ENCODE measurements at places on chromosomes 11 and 22. TPM values are rescaled to one million over a fixed set of nuclear protein-coding genes. Genes with fewer than 3 reads are reported as not detected.
A peak's percentile ranks its signal among the peaks of the same experiment; 100 is the strongest.

DNA sequence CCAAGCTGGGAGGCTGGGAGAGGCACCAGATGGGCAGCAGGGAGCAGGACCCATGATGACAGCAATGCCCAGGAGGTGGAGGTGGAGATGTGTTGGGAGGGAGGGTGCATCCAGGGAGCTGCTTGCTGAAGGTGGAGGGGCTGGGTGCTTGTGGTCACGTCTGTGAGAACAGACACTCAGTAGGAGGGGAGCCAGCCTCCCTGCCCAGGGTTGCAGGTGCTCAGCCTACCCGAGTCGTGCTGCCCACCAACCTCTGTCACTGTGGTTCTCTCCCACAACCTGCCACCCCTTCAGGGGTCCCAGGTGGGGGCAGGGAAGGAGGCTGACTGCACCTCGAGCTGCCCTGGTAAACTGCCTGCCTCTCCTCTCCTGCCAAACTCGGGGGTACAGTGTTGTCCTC is 5.5 kb downstream of the PRDX5 start:
- no peak overlapping the region for H3K4me3 ChIP-seq
- H3K36me3 ChIP-seq = no peaks in the 10 kb centered on the region
- no peak for DNase-seq
- no peaks in the 10 kb centered on the region for H3K27me3 ChIP-seq
- H3K4me1 ChIP-seq = peaks cover 7% of the 10 kb centered on the region

GRCh38 chr11:123511037-123511870 is 81.2 kb downstream of the GRAMD1B start:
- peak; percentile 77 for DNase-seq
- no peaks in the 10 kb centered on the region for H3K27me3 ChIP-seq
- no peaks in the 10 kb centered on the region for H3K4me1 ChIP-seq
- H3K4me3 ChIP-seq = no peak overlapping the region
- no peaks in the 10 kb centered on the region for H3K36me3 ChIP-seq

DNA sequence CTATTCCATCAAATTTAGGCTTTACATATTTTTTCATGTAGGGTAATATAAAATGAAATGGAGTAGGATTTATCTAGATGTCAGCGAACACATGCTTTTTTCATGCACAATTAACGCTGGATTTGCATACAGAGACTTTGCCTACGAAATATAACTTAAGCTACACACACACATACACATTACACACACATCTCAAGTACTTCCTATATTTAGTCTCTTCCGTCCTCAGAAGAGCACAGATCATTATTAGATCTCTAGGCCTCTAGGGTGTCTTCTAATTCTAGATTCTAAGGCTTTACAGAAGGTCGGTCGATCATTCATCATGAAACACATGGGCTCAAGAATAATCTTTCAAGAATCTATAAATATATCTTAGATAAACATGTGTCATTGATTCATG is 3.8 kb upstream of the MS4A13 start:
- H3K27ac ChIP-seq = no peak overlapping the region
- no peaks in the 10 kb centered on the region for H3K36me3 ChIP-seq
- no peak for DNase-seq
- no peaks in the 10 kb centered on the region for H3K4me1 ChIP-seq

DNA sequence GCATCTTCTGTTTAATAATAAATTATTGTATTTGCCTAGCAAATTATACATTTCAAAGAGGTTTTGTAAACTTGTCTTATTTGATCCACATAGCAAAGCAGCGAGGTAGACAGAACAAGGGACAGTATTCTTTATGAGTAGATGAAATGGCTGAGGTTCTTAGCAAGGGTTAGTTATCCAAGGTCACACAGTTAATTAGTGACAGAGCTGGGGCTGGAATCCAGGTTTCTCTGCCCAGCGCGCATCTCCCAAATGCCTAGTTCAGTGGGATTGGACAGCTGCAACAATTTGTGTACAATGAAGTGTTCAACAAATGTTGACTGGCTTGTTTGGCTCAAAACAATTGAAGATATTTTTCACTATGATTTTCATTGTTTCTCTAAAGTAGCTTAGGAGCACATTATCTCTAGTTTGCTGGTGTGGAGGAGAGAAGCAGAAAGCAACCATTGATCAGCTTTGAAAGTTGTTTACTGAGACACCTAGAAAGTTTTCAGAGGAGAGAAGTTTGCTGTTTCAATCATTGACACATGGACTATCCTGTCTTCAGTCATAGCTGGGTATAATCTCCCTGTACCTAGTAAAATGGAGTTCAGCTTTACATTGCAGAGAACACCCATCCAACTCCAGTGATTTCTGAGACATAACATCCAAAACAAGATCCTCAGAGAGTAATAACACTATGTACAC is 270.6 kb downstream of the FAT3 start:
- no peak overlapping the region for H3K27ac ChIP-seq
- H3K4me1 ChIP-seq = no peaks in the 10 kb centered on the region
- no peak for DNase-seq
- H3K27me3 ChIP-seq = no peaks in the 10 kb centered on the region
- H3K36me3 ChIP-seq = no peaks in the 10 kb centered on the region

DNA sequence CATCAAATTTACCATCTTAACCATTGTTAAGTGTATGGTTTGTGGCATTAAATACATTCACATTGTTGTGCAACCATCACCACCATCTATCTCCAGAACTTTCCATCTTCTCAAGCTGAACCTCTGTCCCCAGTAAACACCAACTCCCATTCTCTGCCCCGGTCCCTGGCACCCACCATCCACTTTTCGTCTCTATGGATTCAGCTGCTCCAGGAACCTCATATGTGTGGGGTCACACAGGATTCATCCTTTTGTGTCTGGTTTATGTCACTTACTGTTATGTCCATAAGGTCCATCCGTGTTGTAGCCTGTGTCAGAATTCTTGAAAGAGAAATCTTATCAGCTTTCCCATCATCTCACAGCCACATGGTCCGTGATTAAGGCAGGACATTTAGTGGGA is 16.3 kb downstream of the TSPAN32 start:
- no peak for DNase-seq
- H3K4me1 ChIP-seq = peaks cover 29% of the 10 kb centered on the region
- H3K27me3 ChIP-seq = no peaks in the 10 kb centered on the region
- H3K27ac ChIP-seq = no peak overlapping the region

DNA sequence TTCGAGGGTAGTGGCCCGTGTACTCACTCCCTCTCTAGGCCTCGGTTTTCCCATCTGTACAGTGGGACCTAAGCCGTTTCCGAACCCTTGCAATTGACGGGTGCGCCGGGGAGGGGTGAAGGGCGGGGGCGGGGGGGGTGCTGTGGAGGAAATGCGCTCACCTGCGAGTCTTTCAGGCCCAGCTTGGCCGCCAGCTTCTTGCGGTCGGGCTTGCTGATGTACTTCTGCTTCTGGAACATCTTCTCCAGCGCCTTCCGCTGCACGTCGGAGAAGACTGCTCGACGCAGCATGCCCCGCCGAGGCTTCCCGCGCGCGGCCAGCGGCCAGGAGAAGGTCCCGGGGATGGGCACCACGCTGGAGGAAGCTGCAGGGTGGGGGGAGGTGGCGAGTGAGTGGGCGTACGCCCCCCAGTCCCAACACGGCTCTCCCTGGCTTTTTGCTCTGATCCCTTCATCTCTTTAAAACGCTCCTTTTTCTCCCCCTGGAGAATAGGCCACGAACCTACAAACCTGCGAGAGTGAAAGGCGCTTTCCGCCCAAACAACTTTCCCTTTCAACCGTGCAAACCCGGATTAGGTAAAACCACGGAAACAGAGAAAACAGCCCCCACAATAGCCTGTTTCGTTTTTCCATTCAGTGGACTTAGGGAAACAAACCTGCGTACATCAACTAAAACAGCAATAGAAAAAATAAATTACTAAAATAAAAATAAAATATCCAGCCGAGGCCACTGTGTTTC is 3.2 kb downstream of the DBX1 start:
- H3K27me3 ChIP-seq = peaks cover 75% of the 10 kb centered on the region
- DNase-seq = no peak
- H3K4me3 ChIP-seq = peak overlapping the region; percentile 11
- H3K27ac ChIP-seq = no peak overlapping the region
- H3K36me3 ChIP-seq = no peaks in the 10 kb centered on the region

DNA sequence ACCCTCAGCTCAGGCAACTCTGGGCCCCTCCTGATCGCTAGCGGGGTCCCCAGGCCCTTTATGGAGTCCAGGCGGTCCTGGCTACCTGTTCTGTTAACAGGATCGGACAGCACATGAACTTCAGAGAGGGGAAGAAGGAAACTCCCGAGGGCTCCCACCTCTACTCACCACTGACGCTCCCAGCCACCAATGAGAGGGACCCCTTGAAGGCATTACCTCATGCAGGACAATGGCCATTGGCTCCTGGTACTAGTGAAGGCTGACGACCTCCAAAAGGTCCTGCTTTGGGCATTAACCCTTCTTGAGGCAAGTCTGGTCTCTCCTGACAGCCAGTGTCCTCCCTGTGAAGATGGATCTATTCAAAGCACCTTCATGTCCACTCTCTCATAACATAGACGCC is 71.5 kb upstream of the LMO1 start:
- no peak overlapping the region for H3K4me3 ChIP-seq
- DNase-seq = no peak
- H3K4me1 ChIP-seq = no peaks in the 10 kb centered on the region

DNA sequence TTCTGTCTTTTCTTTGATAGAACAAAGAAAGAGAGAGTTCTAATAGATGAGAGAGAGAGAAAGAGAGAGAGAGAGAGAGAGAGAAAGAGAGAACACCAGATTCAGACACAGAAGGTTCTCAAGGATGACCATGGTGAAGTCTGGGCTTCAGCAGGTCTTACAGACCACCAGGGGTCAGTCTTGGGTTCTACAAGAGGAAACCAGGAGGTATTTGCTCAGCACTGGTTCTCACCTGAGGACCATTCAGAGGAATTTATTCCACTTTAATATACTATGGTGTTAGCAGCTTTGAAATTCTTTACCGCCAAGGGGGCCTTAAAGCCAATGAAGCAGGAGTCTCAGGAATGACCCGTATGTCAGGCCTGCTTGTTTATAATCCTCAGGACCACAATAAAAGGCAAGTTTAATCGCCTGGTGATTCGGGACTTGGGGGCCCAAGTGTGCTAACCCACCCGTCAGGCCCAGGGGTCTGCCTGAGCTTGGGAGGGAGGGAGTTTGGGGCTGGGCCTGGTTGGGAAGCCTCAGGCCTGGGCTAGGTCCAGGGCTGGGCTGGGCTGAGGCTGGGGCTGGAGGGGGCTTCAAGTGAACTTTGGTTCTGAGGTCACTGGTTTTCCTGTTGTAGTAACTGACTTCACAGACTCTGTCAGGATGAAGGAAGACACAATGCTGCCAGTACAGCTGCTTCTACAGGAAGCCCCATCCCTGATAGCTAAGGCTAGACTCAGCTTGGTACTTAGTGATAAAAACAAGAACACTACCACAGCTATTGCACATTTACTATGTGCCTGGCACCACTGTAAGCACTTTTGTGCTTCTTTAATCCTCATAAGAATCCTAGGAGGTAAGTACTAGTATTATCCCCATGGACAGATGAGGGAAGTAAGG is 179.2 kb upstream of the ZBED5 start:
- no peak overlapping the region for H3K4me3 ChIP-seq
- no peaks in the 10 kb centered on the region for H3K27me3 ChIP-seq
- no peaks in the 10 kb centered on the region for H3K36me3 ChIP-seq

DNA sequence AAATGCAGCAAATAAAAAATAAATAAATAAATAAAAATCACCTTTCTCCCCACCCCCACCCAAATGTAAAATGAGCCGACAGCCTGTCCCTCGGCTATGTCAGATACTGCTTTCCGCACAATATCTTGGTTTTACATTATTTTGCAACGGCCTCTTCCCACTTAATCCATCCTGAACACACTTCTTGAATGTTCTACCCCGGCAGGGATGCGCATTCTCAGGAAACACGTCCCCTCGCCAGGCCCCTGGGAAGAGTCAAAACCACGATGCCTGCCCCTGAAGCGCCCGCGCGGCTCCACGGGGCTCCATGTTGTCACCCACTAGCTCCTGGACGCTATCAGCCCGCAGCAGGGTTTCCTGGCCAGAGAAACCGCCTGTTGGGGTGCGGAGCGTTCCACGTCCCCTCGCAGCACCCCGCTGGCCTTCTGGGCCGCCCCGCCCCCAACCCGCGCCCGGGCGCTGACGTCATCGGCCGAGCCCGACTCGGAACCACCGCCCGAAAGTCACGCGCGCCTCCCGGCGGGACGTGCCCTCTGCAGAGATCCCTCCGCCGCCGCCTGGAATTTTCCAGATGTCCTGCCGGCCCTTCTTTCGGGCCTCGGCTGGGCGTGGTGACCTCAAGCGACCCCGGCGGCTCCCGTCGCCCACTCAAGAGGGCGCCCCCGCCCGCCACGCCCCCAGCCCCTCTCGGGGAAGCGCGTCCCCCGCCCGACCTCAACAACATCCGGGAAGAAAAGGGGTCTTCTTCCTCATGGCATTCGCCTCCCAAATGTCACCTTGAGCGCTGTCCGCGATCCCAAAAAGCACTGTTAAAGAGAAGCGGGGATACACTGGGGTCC is 585 bp upstream of the NEAT1 start:
- H3K36me3 ChIP-seq = peaks cover 34% of the 10 kb centered on the region
- no peaks in the 10 kb centered on the region for H3K27me3 ChIP-seq
- H3K4me3 ChIP-seq = peak overlapping the region; percentile 93

GRCh38 chr11:119901657-119902577 is 172.9 kb upstream of the NECTIN1 start:
- no peak overlapping the region for H3K27ac ChIP-seq
- H3K36me3 ChIP-seq = no peaks in the 10 kb centered on the region
- H3K4me1 ChIP-seq = no peaks in the 10 kb centered on the region
- DNase-seq = no peak

DNA sequence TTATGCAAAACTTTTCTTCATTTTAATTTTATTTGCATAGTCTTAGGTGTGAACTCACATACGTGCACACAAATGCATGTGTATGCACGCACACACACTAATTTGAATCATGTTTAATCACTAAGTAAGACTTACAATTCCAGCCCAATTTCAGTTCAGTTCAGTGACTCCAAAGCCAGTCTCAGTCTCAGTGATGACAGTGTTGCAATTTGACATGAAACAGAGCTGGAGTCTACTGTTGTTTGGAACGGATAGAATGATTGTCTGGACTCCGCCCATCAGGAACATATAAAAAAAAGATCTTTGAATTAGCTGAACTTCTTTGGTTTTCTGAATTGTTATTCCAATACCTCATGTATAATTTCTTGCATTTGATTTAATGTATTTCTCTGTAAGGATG is 14.9 kb upstream of the OR51S1 start:
- no peaks in the 10 kb centered on the region for H3K4me1 ChIP-seq
- no peak for DNase-seq
- no peak overlapping the region for H3K27ac ChIP-seq
- no peaks in the 10 kb centered on the region for H3K36me3 ChIP-seq

GRCh38 chr11:43959321-43959995 is 17.0 kb downstream of the C11orf96 start:
- H3K27me3 ChIP-seq = no peaks in the 10 kb centered on the region
- H3K4me3 ChIP-seq = no peak overlapping the region
- no peak overlapping the region for H3K27ac ChIP-seq
- no peaks in the 10 kb centered on the region for H3K36me3 ChIP-seq
- H3K4me1 ChIP-seq = peaks cover 10% of the 10 kb centered on the region

- H3K27ac ChIP-seq = no peak overlapping the region
- no peak for DNase-seq
- H3K36me3 ChIP-seq = no peaks in the 10 kb centered on the region
- no peaks in the 10 kb centered on the region for H3K27me3 ChIP-seq
Observed at GRCh38 chr22:19424186-19424500, 7.4 kb downstream of the HIRA start.

Gene TRIM6
- 2.4 TPM for total RNA-seq

Gene OR10D3
- not detected for total RNA-seq

Gene MMP10
- total RNA-seq = not detected

Gene CNIH2
- total RNA-seq = not detected

Gene PANX3
- total RNA-seq = not detected

Gene PYGM
- total RNA-seq = 167 TPM

Gene PAX6
- total RNA-seq = 0.09 TPM

Gene APOL5
- not detected for total RNA-seq

Gene C22orf31
- total RNA-seq = not detected

Data from heart left ventricle (tissue), 16 donors.